Neural progenitor cell (in vitro differentiated cells): ENCODE measurements at places on chromosomes 3 and 15.
A peak's percentile ranks its signal among the peaks of the same experiment; 100 is the strongest.

- no peak for DNase-seq
Measured at GRCh38 chr3:87136066-87136596, 91.0 kb upstream of the CHMP2B start.

DNA sequence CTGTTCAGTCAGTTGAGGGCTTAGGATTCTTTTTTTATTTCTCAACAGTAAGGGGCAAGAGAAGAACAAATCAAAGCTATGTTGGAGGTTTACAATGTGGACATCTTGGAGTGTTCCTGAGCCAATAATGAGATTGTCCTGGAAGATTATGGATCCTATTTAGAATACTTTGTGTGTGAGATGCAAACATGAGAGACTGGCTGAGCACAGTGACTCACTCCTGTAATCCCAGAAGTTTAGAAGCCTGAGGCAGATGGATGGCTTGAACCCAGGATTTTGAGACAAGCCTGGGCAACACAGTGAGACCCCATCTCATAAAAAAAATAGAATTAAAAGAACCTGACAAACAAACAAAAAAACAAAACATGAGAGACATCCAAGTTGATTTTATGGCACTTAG lies 351.6 kb downstream of the GAP43 start:
- DNase-seq: no peak

- peak; percentile 44 for DNase-seq
Measured at GRCh38 chr15:26682598-26683164, 90.2 kb downstream of the GABRB3 start.

DNA sequence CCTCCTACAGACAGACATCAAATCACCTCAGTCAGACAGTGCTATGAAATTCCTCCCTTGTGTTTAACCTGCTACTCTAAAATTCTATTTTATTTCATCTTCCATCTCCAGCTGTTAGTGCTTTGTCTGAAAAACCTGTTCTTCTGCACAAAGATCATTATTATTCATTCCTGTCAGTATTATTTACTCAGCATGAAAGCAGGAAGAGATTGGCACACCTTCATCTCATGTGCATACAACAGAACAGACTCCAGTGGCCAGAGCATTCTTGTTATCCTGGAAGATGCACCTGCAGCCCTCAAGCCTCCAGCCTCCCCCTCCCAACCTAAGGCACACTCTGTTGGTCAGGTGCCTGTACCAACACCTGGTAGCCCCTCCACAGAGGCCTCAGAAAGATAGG lies 1.8 kb upstream of the ROPN1B start:
- no peak for DNase-seq

- no peak for DNase-seq
Measured at GRCh38 chr3:99768808-99769501, 48.7 kb upstream of the CMSS1 start.
